Activated CD8-positive, alpha-beta memory T cell treated with anti-CD3 and anti-CD28 coated beads, Interleukin-2, amount 50 U/mL, for 4 hours (primary cell): ENCODE measurements at places on chromosomes 3 and 15.

DNA sequence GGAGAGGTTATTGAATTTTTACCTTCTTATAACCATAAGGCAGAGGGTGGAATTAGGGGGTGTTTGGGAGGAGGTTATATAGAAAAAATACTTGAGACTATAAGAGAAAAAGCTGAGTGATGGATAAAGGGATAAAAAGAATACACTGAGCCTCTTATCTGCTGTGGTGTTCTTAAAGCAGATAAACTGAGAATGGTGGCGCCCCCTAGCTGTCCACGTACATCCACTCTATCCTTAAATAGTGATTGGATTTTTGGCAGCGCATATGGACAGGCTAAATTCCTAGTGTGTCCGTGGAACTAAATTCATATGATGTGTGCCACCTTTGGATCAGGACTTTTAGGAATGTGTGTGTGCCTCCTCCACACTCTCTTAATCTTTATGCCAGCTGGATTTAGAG lies 121.1 kb downstream of the OXSM start:
- peak; percentile 31 for DNase-seq

- DNase-seq: no peak
Measured at GRCh38 chr15:84725001-84725491, 9.1 kb upstream of the SEC11A start.

DNA sequence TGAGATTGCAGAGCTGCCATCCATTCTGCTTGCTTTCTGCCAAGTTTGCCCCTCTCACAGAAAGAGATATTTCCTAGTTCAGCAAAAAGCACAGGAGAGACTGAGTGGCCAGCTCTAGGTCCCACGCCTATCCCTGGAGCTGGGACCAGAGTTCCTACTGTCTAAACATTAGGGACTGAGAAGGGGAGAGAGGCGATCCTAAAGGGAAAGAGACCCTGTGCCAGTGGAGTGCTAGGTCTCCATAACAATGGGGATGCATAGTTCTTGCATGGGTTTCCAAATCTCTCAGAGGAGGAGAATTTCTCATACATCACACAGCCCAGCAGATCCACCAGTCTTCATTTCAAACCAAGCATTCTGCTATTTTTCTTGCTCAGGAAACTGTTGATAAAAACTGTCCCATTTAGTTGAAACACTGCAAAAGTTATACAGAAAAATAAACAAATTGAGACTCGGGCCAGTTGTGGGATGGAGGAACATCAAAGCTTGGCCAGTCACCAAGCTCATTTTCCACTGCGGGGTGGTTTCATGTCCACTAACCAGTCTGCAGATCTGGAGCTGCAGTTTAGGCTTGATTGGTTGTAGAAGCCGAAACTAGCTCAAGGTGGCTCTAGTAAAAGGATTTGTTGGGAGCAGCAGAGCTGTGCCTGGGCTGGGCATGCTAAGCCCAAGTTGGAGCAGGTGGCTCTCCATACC lies 62.7 kb downstream of the EEFSEC start:
- DNase-seq: no peak

DNA sequence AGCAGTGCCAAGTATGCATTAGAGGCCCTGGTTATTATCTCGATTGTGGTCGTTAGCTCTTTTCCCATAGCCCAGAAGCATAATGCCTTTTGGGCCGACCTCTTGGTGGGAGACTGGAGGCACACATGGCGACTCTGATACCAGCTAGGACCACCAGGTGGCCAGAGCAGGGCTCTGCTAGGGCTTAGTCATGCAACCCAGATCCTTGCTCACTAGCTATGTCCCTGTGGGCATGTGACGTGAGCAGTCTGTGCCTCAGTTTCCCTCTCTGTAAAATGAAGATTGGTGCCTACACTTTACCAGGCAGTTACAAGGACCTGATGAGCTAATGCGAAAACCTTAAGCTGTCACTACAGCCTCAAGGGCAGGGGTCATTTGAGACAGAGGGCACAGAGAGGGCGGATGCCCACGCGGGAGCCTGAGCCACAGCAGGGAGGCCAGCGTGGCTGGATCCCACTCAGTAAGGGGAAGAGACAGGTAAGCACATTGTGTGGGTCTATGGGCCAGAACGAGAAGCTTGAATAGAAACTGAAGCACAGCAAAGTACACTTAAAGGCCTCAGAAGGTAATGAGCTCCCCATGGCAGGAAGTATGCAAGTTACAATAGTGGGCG lies 8.8 kb downstream of the KLF15 start:
- no peak for DNase-seq

- no peak for DNase-seq
Measured at GRCh38 chr3:176766862-176767261, 430.4 kb downstream of the TBL1XR1 start.

GRCh38 chr3:45123030-45123429 lies 23.1 kb downstream of the CDCP1 start:
- DNase-seq: no peak

DNA sequence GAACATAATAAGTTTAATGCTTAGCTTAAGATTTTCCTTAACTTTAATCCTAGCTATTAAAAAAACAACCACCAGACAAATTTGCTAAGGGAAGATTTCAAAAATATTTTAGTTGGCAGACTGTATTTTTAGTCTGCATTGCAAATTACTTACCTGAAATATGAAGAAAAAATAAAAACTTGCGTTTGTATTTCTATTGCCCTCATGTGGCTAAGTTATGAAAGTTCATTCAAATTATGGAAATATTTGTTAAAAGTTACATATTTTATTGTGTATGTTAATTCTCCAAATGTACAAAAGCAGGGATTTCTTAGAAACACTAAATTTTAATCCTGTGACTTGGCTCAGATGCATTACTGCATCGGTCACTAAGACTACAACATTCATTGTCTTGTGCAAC lies 15.0 kb downstream of the GTF2A2 start:
- DNase-seq: no peak

DNA sequence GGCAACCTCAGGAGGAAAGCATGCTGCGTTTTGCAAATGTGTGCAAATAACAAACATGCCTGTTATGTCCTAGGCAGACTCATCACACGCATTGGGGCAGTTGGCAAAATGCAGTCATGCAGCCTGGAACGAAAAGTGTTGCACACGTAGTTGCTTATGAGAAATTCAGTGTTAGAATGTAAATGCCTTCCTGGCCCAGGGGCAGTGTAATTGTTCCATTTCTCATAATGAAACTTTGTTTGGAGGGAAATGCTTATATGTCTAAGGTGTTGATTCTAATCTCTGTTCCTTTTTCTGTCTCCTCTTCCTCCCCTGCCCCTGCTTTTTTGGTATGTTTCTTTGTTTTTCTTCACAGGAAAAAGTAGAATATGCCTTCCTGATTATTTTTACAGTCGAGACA lies 156.0 kb downstream of the CACNA1D start:
- no peak for DNase-seq

- DNase-seq: peak; percentile 41
Measured at GRCh38 chr15:99409097-99409473, 156.7 kb upstream of the MEF2A start.

GRCh38 chr3:196016485-196016884 lies 65.4 kb downstream of the TFRC start:
- DNase-seq: no peak

DNA sequence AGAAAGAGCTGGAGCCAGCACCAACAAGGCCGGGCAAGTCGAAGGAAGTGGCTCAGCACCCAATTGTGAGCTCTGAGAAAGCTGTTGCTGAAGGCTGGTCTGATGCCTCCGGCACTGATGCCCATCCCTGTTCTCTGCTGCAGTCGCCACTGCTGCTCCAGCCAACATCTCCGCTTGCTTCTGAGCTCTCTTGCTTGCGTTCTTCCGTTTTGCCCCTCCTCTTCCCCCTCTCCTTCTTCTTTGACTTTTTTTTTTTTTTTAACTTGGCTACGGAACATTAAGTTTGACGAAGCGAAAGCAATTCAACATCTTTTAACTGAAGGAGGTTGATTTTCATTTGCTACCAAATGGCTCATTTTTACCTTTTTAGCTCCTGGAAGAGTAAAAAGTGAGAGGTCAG lies 442.9 kb downstream of the MCTP2 start:
- no peak for DNase-seq

DNA sequence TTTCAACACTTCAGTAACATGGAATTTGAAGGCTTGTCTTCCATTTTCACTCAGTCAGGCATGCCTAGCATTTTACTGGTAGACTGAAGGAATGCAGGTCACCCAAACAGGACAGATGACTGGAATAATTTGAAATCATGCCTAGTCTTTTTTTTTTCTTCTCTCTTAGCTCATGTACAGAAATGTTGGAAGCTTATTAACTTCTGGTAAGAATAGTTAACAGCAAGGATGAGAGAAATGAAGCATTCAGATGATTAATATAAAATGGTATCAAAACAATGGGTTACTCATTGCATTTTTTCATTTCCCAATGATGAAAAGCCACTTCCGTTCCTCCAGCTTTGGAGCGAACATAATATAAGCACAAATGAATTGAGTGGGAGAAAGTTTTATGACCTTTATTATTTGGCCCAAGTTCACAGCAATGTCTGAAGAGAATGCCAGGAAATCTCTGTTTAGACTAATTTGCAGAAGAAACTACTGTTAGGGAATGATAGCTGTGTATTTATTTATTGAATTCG lies 431.6 kb upstream of the RASGRP1 start:
- no peak for DNase-seq

DNA sequence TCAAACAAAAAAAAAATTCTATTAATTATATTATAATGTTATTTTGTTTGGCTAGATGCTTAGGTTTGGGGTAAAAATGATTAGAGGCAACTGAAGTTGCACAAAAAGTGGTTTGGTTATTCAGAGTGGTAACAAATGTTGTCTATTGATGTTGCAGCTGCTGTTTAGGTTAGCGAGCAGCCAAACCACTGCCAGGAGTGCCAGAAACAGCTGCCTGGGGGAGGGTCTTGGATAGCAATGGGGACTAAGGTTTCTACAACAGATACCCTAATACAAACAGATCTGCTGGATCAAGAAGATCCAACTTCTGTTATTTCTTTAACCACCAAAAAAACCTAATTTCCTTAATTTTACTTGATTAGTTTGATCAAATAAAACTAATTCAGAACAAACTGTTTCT lies 26.6 kb downstream of the BTLA start:
- DNase-seq: no peak

DNA sequence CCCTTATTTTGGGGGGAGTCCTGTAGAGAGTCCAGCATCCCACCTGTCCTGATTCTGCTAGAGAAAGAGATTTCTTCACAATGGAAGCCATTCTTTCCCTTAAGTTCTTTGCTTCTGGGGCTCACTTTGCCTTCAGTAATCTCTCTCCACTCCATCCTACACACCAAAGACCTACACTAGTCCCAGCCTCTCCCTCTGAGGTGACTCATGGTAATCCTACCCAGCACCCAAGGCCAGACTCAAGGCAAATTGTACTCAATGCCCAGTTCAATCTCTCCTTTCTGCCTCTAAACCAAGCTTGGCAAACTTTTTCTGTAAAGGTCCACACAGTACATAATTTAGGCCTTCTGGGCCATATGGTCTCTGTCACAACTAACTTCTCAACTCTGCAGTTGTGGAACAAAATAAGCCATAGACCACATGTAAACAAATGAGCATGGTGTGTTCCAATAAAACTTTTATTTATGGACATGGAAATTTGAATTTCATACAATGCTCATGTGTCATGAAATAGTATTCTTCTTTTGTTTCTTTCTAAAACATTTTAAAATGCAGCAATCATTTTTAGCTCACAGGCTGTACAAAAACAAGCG lies 72.5 kb downstream of the MRPL46 start:
- DNase-seq: no peak

DNA sequence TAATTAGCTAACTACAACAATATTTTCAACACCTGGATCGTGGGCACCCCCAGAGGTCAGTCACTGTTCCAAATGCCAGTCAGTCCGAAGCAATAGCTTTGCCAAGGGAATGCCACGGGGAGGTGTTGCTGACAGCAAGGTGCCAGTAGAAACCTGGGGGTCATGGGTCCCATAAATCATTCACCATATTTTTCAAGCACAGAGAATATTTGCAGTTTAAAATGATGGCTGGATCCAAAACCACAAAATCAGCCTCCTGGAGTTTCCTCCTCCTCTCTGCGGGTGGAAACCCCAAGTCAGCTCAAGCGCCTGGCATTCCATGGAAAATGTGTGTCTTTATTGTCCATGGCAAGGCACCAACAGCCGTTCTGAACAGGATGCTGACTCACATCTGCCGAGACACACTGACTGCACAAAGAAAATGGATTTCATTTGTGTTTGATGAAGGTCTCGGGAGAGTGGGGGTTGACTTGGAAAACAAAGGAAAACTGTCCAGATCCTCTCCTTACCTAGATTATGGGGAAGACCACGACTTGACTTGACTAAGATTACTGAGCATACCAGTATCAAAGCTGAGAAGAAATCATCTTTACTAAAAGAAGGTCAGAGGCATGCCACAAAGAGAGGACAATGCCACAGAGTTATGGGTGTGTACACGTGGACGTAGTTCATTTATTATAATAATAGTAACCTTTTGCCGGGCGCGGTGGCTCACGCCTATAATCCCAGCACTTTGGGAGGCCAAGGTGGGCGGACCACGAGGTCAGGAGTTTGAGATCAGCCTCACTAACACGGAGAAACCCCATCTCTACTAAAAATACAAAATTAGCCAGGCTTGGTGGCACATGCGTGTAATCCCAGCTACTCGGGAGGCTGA lies 26.4 kb downstream of the ANXA2 start:
- DNase-seq: no peak

DNA sequence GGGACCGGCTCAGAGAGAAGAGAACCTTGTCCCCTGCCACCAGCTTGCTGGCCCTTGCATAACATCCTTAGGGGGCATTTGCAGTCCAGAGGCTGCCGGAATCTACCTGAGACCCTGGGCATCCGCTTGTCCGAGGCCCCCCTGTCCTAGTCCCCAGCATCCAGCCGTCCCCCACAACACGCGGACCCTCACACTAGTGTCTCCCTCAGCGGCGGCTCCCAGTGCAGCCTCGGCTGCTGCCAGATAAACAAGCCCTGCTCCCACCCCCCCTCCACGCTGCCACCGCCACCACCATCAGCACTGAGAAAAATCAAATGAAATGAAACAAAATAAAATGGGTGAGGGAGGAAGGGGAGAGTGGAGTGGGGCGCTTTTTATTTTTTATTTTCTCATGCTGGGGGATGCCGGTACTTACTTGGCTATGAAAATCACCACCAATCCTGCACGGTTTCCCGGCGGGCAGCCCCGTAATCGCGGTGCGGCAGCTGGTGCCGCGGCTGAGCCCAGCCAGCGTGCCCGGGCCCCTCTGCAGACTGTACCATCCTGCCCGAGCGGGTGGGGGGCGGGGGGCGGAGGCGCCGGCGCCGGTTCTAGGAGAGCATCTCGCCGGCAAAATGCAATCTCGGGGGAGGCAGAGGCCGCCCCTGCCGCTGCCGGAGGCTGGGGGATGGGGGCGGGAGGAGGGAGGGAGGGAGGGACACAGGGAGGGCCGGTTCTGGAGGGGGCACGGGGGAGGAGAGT lies at the start of gene ATP2B2:
TSS of gene ATP2B2 (minus strand) at position 537 of the 741 bp plus-strand sequence. CDS start 56,043 bp downstream, outside the sequence.
- DNase-seq: no peak

GRCh38 chr15:69749797-69750196 lies 297.2 kb downstream of the RPLP1 start:
- no peak for DNase-seq
